ENCODE measurements at places on chromosomes 7 and 10. TPM values are rescaled to one million over a fixed set of nuclear protein-coding genes. Genes with fewer than 3 reads are reported as not detected.

The SFTPA1 gene
- not detected for total RNA-seq

The FFAR4 gene
- not detected for total RNA-seq

The HPSE2 gene
- not detected for total RNA-seq

The ACSM6 gene
- not detected for total RNA-seq

The SNX13 gene
- 34.2 TPM for total RNA-seq

The AGFG2 gene
- total RNA-seq = 4.9 TPM

The IQUB gene
- not detected for total RNA-seq

The YWHAG gene
- 56.0 TPM for total RNA-seq

The IFIT1 gene
- total RNA-seq = 15.2 TPM

The PLCE1 gene
- 2.9 TPM for total RNA-seq

DNA sequence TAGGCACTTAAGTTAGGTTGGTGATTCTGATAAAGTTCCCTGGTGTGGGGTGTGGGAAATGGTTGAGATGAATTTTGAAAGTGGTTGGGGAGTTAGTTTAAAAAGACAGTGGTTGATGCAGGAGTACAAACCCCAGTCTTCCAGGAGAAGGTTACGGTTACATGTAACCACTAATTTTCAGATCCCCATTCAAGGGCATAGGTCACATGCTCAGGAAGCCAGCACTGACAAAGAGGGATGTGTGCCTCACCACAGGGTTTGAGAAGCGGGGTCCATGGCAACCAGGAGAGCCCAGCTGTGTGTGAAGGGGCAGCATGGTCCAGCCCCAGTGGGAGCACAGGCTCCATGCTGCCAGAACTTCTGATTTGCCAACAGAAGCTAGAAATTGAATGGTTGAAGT, 144.2 kb downstream of the MDFIC start:
- DNase-seq = no peak

- no peak for DNase-seq
Observed at GRCh38 chr7:4783292-4783652, 7.8 kb downstream of the AP5Z1 start.

GRCh38 chr10:16905320-16905719, 88.1 kb upstream of the RSU1 start:
- peak; percentile 50 for DNase-seq

DNA sequence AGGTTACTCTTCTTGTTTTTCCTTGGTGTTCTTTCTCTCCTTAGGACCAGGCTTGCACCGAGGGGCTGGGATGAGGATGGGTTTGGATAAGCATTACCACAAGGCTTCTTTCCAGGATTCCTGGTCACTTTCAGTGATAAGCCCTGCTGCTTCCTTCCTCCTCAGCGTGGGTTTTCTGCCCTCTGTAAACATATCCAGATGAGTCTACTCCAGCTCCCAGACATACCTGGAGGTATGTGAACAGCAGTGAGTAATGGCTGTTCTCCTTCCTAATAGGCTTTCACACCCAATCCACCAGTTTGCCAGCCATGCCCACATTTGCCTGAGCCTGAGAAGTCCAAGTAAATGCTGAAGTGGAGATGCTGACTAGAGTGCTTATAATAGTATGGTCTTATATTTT, 229.8 kb upstream of the YAE1 start:
- DNase-seq = peak; percentile 76

- no peak for DNase-seq
Observed at GRCh38 chr7:150801242-150801945, 825 bp downstream of the TMEM176A start.

- DNase-seq = no peak
Observed at GRCh38 chr10:77732213-77733003, 94.8 kb upstream of the KCNMA1 start.

DNA sequence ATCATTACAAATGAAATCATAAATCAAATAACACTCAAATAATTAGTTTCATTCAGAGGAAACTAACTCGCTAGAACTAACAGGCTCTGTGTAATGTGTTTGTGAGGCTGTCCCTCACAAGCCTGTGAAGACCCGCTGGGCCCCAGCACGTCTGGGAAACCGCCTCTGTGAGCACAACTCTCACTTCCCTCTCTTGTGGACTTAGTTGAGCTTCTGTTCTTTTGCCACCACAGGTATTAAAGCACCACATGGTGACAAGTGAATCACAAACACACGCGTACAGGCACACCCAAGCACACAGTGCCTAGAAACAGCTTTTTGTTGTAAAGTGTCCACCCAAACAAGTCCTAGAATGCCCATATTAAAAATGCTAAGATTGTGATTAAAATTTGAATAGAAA, 51.0 kb downstream of the ZNF777 start:
- no peak for DNase-seq

DNA sequence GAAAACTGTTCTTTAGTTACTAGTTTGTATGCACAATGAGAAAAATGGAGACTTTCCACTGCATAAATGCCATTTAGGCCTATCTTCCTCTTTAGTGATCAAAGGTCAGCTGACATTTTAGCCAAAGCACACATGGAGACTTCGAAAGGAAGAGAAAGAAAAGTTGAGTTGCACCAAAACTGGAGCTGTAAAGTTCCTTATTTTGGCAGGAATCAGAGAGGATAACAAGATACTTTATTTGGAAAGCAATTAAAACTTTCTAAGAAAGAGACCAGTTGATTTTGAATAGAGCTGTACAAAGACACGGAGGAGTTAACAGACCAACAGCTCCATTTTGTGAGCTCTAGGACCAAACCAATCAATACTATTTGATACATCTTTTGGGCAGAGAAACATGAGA, 14.2 kb downstream of the ENTPD7 start:
- no peak for DNase-seq

DNA sequence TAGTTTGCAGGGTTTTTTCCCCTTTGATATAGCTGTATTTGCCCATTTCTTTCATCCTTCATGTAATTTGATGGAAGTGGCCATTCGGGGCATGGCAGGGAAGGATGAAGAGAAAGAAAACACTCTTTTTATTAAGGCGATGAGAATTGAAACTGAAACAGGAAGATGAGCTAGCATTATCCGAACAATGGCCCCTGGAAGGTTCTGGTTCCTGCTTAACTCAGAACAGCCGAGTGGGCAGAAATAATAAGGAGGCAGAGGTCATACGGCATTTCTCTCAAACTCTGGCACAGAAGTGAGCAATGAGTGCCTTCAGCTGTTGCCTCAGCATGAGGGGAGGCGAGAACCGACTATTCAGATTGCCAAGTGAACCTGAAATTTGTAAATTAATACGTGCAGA, 113.2 kb upstream of the MYO3A start:
- DNase-seq = no peak

GRCh38 chr7:65744406-65744805, 128.5 kb upstream of the VKORC1L1 start:
- no peak for DNase-seq

DNA sequence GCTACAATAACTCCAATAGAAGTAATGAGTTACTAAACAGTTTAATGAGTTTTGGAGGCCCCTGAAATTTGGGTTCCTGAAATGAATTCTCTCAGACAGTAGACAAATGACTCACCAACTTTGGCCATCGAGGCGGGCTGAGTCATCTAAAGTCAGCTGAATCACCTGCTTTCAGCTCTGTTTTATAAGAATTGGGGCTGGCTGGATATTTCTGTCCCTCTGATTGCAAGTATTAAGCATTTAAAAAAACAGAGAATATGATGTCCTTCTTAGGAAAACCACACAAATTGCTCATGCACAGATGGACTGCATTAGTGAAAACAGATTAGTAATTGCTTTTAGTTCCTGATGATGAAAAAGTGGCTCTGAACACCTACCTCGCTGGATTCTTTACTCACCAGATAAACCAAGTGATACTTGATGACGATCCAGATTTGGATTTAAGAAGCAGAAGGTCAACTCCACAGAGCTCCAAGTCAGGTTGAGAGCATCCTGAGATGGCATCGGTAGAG, 59.1 kb downstream of the ZNF365 start:
- DNase-seq = peak; percentile 98

DNA sequence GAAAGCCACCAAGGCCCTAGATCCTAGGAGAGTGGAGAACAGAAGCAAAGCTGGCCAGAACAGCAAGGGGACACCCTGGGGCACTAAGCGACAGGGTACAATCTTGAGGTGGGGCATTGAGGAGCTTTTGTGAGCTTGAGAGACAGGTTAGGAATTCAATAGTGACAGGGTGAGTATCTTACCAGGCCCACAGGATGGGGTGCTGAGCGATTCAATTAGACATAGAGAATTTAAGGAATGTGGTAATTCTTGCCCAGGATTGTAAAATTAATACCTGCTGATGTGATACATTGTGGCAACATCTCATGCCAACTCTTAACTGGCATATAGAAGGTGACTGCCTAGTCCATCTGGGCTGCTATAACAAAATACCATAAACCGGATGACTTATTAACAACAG, 14.0 kb downstream of the RBP3 start:
- DNase-seq = no peak

GRCh38 chr7:78149787-78150186, 351.2 kb downstream of the PHTF2 start:
- peak; percentile 90 for DNase-seq

DNA sequence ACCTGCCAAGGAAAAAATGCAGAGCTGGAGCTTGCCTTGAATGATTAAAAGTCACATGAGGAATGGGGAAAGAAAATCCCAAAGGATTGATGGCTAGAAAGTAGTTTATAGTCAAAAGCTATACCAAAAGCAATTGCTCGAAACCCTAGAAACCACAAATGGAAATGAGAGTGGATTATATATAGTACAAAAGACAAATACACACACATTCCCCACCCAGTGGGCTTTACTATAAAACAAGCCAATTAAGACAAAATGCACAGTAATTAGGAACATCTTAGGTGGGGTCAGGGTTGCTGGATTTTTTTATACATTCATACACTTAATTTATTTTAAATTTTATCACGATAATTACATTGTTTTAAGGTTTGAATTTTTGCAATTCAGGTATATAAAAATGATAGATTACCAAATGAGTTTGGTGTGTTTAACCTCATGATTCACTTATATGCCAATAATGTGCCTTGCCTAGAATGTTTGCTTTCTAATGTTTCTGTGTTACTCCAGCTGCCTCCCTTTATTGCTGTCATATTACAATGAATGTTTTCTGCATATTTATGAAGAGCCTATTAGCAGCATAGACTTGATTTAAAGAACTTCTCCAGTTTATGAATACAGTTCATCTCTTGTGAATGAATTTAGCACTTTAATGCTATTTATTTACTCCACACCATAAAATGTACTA, 421.3 kb downstream of the EXOC4 start:
- DNase-seq = no peak

DNA sequence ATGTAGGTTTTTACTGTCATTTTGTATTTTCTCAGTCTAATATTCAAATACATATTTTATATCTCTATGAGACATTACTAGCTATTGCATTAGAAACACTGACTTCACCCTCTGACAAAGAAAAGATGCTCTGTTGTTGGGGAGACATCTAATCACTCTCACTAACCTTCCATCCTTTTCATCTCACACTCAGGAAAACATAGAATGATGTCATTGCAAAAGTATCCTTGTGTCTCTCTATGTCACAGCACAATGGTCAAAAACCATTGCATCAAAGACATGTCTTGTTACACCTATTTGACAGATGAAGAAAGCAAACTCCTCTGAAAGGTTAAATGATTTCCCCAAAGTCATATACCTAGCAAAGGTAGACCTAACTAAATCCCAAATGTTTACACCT, 231.3 kb upstream of the PTN start:
- no peak for DNase-seq

DNA sequence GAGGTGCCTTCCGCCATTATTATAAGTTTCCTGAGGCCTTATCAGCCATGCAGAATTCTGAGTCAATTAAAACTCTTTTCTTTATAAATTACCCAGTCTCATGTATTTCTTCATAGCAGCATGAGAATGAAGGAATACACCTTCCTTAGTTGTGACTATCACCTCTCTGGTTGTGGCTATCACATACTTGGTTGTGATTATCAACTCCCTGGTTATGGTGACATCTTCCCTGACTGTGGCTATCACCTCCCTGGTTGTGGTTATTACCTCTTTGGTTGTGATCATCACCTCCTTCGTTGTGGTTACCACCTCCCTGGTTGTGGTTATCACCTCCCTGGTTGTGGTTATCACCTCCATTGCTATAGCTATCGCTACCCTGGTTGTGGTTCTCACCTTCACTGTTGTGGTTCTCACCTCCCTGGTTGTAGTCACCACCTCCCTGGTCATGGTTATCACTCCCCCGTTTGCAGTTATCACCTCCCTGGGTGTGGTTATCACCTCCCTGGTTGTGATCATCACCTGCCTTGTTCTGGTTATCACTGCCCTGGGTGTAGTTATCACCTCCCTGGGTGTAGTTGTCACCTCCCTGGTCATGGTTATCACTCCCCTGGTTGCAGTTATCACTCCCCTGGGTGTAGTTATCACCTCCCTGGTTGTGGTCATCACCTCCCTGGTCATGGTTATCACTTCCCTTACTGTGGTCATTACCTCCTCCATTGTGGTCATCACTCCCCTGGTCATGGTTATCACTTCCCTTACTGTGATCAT, 105.9 kb downstream of the GPR26 start:
- DNase-seq = no peak

GRCh38 chr10:104029521-104029860, 56.2 kb downstream of the COL17A1 start:
- peak; percentile 87 for DNase-seq
